ENCODE measurements at places on chromosomes 4 and X.

GRCh38 chrX:37590047-37590446 lies 18.6 kb downstream of the LANCL3 start:
- DNase-seq = no peak

DNA sequence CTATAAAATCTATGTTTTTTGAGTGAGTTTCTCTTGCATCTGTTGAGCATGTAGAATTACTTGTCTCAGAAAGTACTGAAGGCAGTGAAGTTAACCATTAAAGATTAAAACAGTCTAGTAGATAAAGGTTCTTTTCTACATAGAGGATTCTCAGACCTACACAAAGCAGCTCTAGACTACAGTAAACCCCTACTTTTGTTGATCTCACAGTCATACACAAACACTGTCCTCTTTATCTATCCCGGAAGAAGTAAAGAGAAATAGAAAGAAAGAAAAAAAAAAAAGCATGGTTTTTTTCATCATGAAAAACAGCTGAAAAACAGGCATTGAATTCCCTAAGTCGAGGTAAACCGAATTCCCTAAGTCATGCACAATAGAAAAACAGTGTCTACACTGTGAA lies 58.6 kb downstream of the COL25A1 start:
- DNase-seq = no peak

GRCh38 chr4:53682196-53682595 lies 90.9 kb upstream of the LNX1 start:
- no peak for DNase-seq

GRCh38 chr4:94452476-94453371 lies 982 bp downstream of the PDLIM5 start:
- DNase-seq = no peak

GRCh38 chr4:80239480-80240150 lies 26.8 kb upstream of the FGF5 start:
- no peak for DNase-seq

DNA sequence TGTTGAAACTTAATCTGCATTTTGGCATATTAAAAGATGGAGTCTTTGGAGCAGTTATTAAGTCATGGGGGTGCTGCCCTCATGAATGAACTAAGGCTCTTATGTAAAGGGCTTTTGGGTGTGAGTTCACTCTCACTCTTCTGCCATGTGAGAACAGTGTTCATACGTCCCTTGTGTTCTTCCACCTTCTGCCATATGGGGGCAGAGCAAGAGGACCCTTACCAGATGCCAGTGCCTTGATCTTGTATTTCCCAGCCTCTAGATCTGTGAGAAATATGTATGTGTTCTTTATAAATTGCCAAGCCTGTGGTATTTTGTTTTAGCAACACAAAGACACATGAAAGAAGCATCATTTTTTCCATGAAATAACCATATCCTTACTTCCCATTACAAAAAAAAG lies 213.9 kb downstream of the SPOCK3 start:
- DNase-seq = no peak

- no peak for DNase-seq
Observed at GRCh38 chr4:104743215-104743653, 248.5 kb upstream of the CXXC4 start.

DNA sequence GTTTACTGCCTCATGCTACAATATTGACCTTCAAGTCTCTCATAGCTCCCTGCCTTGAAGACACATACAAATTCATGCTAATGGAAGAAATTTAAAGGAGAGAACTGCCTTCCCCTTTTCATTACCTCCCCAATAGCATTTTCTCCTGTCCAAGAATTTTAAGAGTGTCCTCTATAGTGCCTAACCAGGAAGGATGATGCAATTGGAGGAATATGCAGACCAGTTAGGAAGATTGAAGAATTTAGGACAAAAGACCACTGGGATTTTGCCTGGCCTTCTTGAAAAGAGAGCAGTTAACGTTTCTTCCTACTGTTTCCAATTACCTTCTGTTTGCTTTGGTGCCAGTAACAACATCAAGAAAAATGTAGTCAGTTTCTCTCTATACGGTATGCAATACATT lies 443.9 kb downstream of the INPP4B start:
- no peak for DNase-seq

DNA sequence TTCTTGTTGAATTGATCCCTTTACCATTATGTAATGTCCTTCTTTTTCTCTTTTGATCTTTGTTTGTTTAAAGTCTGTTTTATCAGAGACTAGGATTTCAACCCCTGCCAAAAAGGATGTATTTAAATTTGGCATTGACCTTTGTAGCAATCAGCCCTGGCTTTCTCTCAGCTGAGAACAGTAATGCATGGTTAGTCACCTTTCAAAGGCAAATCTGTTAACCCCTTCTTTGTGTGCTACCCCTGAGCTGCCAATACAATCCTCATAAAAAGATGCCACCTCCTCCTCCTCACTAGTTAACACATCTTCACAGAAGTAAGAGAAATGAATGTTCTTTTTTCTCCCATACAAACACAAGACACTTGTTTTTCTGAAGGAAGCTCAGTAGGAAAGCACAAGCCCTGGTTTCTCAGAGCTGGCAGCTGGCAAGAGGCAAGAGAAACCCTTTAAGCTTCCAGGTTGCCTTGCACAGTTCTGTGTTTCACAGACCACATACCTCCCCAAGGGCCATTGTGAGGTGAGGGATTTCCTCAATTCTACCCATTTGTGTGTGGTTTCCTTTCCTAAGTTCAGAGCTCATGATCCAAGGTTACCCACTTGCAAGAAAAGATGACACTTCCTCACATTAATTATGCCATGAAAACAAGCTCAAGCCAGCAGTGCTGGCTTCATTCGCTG lies 122.6 kb downstream of the RCHY1 start:
- no peak for DNase-seq

DNA sequence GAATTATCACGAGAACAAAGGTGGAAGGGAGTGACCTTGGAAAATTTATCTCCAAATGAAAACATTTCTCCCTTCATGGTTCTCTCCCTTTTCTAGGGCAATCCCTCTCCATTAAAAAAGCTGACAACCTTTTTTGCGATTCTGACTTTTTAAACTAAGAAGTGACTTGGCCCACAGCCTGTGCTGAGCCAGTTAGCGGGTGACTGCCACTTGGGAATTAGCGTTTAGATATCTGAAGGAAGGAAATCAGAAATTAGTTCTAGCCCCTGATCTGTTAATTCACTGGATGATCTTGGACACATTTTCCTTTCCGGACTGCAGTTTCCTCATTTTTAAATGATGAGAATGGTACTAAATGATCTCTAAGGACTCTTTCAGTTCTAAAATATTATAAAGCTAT lies 245.0 kb downstream of the FBXO8 start:
- no peak for DNase-seq

- no peak for DNase-seq
Observed at GRCh38 chr4:87235020-87235671, 14.7 kb upstream of the KLHL8 start.

- no peak for DNase-seq
Observed at GRCh38 chrX:104913348-104913747, 307.1 kb downstream of the TEX13A start.

GRCh38 chr4:87982446-87983010 lies 7.0 kb downstream of the SPP1 start:
- DNase-seq = no peak

- no peak for DNase-seq
Observed at GRCh38 chr4:113232194-113232593, 182.7 kb downstream of the ANK2 start.

- no peak for DNase-seq
Observed at GRCh38 chr4:8737601-8738279, 133.9 kb downstream of the HMX1 start.

DNA sequence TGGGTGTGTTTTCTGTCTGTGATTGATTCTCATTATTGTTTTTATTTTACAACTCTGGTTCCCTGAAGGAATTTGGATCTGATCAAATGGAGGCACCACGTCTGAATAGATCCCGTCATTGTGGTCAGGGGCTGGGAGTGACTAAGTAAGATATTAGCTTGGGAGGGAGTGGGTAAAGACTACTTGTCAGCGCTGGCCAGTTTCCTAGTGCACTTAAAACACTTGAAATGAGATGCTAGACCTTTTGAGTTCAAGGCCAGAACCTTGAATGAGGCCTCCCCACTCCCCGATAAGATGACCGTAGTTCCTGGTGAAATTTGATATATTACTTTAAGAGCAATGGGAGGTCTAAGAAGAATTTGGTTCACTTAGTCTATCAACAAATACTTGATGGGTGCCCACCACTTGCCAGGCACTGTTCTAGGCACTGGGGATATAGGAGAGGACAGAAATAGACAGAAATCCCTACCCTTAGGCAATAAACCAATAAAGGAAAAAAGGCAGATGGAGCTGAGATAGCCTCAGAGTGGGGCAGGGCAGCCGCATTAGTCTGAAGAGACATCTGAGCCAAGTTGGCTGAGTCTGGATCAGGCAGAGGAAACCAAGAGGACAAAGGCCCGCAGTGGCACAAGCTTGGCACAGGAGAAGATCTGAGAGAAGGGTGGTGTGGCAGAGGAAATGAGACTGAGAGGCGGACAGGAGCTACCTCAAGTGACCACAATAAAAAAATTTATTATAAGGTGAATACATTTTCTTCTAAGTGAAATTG lies 11.8 kb downstream of the FAM184B start:
- no peak for DNase-seq

- DNase-seq = peak; percentile 32
Observed at GRCh38 chr4:6668391-6668790, 25.3 kb upstream of the S100P start.

- no peak for DNase-seq
Observed at GRCh38 chr4:185213877-185214276, 4.5 kb downstream of the SNX25 start.

DNA sequence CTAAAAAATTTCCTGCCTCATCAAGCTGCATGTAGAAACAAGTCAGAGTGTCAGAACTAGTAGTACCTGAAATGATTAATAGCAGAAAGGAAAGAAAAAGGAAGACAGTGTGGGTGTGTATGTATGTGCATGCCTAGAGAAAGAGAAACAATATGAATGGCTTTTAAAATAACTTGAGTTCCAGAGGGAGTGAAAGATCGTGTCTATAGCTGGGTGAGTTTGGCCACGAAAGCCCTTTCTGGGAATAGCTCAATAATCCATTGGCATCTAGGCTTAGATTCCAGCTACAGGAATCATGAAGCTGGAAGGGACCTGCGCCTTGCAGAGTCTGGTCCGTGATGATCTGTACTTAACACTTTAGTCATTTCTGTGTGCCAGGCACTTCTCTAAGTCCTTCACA lies 195.6 kb downstream of the RAPGEF2 start:
- DNase-seq = no peak

DNA sequence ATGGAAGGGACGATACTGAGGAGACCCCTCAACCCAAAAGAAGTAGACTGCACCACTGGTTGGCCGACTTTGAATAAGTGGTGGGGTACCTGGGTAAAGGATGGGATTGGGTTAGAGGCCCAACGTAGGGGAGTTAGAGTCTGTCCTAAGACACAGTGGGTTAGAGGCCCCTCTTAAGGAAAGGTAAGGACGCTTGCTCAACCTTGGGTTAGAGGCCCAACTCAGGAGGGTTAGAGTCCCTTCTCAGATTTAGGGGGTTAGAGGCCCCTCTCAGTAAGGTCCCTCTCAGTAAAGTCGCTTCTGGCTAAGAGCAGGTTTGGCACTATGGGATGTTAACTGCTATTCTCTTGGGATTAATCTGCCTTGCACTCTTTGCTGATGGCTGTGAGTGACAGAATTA lies 81.3 kb downstream of the ACOX3 start:
- no peak for DNase-seq

GRCh38 chr4:185911556-185912064 lies 99.6 kb upstream of the SORBS2 start:
- no peak for DNase-seq

DNA sequence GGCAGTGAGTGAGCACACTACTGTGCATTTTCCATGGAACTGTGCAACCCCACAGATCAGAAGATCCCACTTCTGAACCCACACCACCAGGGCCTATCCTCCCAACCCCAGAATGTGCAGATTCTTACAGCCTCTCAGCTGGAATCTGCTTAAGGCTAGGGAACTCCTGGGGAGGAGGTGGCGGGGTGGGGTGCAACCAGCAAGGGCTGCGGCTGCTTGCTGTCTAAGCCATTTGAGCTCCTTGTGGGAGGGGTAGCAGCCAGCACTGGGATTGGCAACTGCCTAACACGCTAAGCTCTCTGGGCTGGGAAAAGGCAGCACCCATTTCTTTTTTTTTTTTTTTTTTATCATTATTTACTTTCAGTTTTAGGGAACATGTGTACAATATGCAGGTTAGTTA lies 353.3 kb downstream of the RAB28 start:
- no peak for DNase-seq

GRCh38 chr4:5912614-5913019 lies 19.7 kb upstream of the CRMP1 start:
- DNase-seq = no peak

- DNase-seq = no peak
Observed at GRCh38 chrX:12467321-12467720, 323.9 kb upstream of the PRPS2 start.

GRCh38 chr4:95998311-95998710 lies 158.4 kb downstream of the PDHA2 start:
- DNase-seq = no peak

DNA sequence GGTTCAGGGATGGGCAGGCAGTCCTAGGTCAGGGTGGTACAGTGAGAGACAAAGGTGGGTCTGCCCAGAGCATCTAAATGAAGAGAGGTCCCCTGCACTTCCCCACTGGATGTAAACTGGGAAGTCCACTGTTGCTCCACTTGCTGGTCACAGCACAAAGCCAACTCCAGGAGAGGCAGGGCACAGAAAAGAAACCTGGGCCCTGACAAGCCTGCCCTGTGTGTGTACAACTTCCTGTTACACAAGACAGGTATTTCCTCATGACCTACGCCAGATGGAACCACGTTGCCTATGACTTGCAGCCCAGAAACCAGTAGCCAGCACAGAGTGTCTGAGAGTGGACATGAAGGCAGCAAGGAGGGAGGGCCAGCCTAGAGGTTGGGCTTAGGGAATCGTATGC lies 161.8 kb downstream of the SH3KBP1 start:
- no peak for DNase-seq

GRCh38 chrX:116756958-116757357 lies 294.2 kb upstream of the CT83 start:
- DNase-seq = no peak

DNA sequence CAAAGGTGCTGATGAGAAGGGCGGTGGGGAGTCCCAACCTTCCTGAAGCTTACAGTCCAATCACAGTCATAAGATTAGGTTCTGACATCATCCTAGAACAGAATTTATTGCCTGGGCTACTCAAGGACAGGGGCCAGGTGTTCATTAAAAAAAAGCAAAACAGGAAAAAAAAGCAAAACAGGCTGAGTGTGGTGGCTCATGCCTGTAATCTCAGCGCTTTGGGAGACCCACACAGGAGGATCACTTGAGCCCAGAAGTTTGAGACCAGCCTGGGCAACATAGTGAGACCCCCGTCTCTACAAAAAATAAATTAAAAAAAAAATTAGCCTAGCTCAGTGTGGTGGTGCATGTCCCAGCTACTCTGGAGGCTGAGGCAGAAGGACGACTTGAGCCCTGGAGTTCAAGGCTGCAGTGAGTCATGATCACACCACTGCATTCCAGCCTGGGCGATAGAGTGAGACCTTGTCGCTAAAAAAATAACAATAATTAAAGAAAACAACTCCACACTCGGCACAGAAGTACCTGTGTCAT lies 3.0 kb downstream of the RAB9A start:
- DNase-seq = no peak

- DNase-seq = no peak
Observed at GRCh38 chrX:2901367-2902036, 27.6 kb downstream of the ARSD start.

GRCh38 chr4:54999003-54999402 lies 126.4 kb downstream of the KDR start:
- DNase-seq = no peak

GRCh38 chr4:99759988-99760387 lies 56.6 kb upstream of the DAPP1 start:
- DNase-seq = no peak

Data from epithelial cell of proximal tubule (primary cell).